ENCODE measurements at places on chromosomes 7 and 10.

DNA sequence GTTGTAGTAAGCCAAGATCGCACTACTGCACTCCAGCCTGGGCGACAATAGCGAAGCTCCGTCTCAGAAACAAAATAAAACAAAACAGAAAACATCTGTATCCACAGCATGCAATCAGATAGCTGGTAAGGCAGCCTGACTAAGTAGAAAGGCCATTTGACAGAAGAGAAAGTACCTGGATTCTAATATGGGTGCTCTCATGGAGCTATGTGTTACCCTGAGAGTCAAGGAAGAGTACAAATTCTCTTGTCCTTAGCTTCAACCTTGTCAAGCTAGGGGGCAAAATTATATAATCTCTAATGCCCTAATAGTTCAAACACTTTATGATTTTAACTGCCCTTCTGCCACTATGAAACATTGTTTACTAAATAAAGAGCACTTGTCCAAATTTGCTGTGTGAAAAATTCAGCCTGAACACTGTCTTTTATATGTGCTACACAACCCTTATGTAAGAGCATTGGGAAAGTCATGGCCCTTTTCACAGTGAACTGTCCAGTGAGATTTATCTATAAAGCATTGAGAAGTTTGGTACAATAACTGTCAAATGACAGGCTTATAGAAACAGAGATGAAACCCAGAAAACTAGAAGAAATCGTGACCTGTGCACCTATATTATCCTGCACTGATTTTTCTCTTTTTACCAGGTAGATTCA is 51.2 kb upstream of the PRKG1 start:
- DNase-seq = no peak

- no peak for DNase-seq
These were observed 52.9 kb upstream of the CHCHD3 start for GRCh38 chr7:133134810-133135209.

GRCh38 chr7:33982425-33982786 is 77.1 kb downstream of the BMPER start:
- DNase-seq = no peak

DNA sequence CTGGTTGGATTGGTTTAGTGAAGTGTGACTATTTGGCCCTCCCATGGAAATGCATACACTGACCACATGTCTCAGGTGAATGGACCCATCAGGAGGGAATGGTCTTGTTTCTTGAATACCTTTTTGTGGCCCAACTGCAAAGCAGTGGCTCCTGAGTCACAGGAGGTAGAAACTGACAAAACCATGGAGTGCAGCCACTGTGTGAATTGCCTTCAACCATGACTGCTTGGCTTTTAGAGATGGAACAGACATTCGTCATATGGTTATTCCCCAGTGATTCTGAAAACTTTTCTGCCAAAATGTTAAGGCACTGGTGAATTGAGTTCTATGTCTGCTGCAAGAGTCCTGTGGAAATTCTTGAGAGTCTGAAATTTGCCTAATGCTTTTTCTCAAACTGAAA is 64.7 kb downstream of the CDK14 start:
- no peak for DNase-seq

- no peak for DNase-seq
These were observed 41.7 kb upstream of the LOXL4 start for GRCh38 chr10:98309366-98310355.
